ENCODE measurements at places on chromosomes 5 and 9. TPM values are rescaled to one million over a fixed set of nuclear protein-coding genes. Genes with fewer than 3 reads are reported as not detected.

- DNase-seq: no peak
Observed at GRCh38 chr5:107484281-107484680, 186.5 kb downstream of the EFNA5 start.

DNA sequence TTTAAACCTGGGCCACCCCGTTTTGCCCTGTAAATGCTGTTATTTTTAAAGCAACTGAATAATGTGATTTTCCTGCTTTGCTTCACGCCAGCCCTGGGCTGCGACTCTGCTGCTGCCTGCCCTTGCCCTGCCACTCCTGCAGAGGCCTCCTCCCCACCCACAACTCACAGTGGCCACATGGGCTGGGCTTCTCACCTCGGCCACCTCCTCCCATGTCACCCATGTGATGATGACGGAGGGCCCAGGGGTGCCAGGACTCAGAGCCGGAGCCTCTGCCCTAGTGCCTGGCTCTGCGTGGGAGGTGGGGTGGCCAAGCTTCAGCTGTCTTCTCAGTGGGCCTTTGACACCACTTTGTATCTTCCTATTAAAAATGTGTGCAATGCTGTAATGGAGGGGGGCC is 48.1 kb upstream of the NKD2 start:
- no peak for DNase-seq

GRCh38 chr9:130017076-130017475 is 25.9 kb downstream of the FNBP1 start:
- DNase-seq: no peak

The IFNA21 gene
- not detected for polyA plus RNA-seq

The INSL6 gene
- not detected for polyA plus RNA-seq

The TSSK1B gene
- polyA plus RNA-seq: not detected

GRCh38 chr5:75659791-75660450 is 48.7 kb downstream of the ANKDD1B start:
- DNase-seq: no peak

- no peak for DNase-seq
Observed at GRCh38 chr9:86349271-86349670, 4.9 kb downstream of the TUT7 start.

The MINAR2 gene
- polyA plus RNA-seq: not detected

The APC gene
- 9.2 TPM for polyA plus RNA-seq

The TICAM2 gene
- not detected for polyA plus RNA-seq

The CENPK gene
- 4.1 TPM for polyA plus RNA-seq

GRCh38 chr9:76561900-76562299 is 102.9 kb downstream of the GCNT1 start:
- DNase-seq: no peak

- no peak for DNase-seq
Observed at GRCh38 chr5:43676083-43676840, 73.3 kb downstream of the NNT start.

The C5orf52 gene
- not detected for polyA plus RNA-seq

DNA sequence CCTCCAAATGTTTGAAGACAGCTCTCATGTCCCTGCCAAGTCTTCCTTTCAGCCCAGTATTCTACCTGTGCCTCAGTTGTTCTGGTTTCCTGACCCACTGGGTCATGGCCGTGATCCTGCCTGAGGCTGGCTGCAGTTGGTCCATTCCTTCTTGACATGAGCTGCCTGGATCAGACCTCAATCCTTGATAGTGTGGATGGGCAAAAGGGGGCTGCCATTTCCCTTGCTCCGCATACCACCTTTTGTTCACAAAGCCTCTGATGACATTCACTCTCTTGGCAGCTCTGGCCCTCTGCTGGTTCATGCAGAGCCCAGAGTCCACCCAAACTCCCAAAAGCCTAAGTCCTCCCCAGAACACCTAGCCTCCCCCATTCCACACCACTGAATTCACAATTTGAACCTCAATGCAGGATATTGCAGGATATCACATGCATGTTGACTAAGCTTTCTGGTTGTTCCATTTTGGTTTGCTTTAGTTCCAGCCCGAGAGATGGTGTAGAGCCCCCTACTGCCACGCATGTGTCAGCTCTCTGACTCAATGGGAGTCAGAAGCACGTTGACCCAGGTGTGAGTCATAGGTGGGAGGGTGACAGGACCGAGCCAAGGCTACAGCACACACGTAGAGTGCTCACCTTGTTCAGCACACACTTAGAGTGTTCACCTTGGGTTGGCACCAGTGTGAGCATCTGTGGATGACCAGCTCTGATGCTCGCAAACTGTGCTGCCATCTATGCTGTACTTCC is 137.2 kb downstream of the MTX3 start:
- DNase-seq: no peak

Data from brain (organoid and tissue), 16 donors.